ENCODE measurements at places on chromosomes 3 and 15.

DNA sequence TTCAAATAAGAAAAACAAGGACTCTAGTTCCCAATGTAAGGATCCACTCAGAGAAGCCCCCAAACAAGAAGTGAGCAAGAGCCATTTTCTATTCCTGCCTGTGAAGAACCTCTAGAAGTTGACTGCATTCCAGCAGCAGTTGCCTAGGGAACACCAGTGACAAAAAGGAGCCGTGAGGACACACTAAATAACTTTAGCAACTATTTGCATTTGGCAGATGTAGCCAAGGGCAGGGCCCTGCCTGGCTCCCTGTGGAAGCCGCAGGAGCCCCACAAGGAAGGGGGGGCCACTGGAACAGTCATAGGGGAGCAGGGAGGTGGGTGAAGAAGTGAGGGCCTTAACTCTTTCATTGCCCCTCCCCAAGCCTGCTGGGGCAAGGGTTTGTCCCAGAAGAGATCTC lies 470.2 kb upstream of the PROK2 start:
- no peak for DNase-seq

DNA sequence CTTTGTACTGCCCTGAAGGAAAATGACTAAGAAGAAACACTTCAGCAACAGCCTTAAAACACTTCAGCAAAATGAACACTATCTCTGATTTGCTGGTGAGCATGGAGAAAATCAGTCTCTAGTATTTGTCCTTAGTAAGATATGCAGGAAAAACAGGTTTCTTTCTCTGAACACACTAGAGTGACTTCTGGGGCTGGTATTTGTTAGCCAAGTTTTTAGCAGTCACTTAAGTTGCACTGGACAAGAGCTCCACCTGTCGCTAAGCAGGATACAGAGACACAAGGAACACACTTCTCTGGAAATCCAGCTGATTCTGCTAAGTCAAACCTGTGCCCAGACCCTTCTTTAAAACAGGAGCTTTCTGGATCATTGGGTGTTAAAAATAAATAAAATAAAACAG lies 65.3 kb downstream of the CHAC1 start:
- no peak for DNase-seq

DNA sequence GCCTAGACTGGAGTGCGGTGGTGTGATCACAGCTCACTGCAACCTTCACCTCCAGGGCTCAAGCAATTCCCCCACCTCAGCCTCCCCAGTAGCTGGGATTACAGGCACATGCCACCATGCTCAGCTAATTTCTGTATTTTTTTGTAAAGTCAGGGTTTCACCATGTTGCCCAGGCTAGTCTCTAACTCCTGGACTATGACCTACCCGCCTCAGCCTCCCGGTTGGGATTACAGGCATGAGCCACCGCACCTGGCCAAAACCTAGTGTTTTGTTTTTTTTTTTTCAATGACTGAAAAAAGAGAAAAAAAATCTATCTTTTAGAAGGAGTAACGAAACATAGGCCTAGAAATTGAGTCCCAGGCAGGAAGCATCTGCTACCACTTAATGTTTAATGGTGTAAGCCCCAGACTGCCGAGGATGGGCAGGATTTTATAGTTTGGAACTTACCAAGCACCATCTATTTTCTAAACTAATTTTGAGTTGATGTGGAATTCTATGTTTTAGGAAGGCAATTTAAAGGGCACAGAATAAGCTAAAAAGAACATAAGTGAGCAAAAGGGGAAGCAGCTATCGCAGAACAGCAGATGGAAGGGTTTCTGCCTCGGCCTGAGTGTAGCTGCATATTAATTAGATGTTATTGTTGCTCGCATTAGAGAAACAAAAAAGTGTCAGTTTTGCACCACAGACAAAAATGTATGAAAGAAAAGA lies 24.2 kb upstream of the CA12 start:
- no peak for DNase-seq

DNA sequence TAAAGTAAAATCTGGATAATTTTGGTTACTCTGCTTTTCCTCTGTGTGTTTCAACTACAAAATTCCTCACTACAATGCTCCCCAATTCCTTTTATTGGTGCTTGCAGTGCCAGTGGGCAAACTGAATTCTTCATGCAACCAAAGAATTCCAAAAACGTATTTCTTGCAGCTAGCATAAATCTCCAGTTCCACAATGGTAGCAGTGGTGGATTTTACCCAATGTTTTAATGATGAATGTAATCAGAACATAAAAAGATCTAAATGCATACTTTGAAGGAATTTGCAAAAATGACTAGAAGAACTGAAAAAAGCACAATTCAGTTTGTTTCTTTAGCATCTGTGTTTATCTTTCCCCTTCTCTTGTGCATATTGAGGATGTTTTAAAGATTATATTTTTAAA lies 359.6 kb upstream of the TPRG1 start:
- no peak for DNase-seq

DNA sequence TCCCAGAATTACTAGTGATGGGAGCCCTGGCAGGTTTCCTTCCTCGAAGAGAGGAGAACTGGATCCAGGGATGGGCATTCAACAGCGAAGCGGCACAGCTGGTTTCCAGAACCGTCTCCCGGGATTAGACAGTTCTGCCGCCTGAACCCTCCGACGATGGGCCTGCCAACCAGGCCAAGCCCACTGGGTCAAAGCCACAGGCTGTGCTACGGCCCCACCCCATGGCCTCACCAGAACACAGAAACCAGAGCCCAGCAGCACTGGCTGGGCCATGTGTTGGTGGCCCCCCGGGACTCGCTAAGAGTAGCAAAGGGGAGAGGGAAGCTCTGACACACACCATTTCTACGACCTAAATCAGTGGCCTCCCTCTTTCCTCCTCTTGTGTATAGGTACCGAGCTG lies 2.2 kb downstream of the C15orf62 start:
- no peak for DNase-seq

DNA sequence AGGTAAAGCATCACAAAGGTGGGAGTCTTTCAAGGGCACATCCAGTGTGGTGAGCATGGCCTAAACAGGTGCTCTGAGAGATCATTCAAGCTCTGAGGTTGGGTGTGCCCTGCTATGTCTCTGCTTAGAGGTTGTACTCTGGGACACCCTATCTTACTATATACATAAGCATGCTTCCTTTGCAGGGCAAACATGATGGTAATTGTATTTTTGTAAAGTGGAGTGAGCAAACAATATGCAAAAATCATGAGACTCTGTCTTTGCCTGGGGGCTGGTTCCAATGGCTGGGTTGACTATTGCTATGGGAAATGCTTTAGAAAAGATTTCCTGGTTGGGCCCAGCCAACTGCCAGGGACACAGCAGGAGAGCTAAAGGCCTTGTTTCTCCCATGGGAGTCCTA lies 315.1 kb upstream of the TLE3 start:
- no peak for DNase-seq

- no peak for DNase-seq
These were observed 12.8 kb downstream of the SETD5 start for GRCh38 chr3:9409981-9410854.
